ENCODE measurements at places on chromosomes 5 and 9.

DNA sequence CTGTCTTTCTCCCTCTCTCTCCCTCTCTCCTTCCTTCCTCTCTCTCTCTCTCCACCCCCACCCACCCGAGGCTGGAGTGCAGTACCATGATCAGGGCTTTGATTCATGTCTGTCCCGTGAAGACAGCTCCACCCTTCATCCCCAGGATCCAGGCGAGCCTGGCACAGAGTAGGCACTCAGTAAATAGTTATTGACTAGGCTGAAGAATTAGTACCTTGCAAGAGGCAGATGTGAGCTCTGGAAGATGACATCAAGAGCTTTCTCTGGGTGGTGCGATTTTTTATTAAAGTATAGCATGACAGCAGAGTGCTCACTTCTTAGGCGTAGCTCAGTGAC, 24.0 kb upstream of the WDR38 start:
- DNase-seq: no peak

DNA sequence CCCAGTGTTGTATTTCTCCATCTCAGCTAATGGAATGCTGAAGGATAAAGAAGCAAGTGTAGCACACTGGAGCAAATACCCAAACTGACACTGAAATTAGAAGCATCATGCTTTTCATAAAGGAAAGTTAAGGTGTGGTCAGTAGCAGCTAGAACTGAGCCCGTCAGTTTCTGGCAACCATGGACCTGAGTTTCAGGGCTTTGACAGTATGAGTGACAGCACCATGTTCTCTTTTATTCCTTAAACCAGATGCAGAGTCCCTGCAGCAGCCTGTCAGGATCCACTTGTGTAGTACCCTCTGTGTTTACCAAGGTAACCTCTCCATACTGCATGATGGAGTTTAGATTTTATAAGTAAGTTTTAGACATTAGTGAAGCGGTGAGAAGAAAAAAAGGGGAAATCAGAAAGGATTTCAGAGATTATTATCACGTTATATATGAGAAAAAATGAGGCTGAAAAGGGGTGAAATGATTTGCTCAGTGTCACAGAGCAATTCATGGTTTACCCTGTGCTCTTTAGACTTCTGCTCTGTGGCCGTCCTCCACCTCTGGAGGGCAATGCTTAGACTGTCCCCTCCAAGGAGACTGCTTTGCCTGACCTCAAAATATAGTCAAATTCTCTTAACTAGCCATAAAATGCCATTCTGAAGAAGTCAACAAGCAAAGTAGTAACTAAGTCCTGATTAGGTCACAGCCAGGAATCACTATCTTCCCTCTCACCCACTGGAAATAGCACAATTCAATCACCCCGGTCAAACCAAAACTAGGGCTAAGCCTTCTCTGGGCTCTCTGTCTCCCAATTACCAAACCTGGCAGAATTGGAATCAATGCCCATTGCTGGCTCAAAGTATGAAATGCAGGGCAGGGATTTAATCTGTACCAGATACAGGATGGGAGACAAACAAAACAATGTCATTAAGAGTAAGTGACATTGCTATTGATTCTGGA, 10.5 kb upstream of the MYOT start:
- DNase-seq: no peak

DNA sequence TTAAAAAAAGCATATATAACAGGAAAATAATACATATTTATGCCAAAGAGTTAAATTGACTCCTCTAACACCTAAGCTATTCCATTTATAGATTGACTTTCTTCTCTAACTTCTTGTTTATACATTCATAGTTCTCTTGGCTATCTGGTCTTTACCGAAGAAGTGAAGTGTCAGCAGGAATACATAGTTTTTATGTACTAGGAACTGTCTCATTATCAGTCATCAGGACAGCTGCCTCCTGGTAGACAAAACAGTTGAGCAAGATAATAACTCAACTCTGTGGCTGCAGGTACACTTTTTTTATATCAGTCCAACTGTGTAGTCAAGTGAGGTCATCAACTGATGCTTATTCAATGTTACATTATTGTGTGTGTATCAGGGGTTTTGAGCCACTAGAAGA, 1436.0 kb upstream of the NUDT12 start:
- no peak for DNase-seq

GRCh38 chr9:92627651-92628050, 42.3 kb downstream of the IPPK start:
- DNase-seq: no peak

- DNase-seq: no peak
Observed at GRCh38 chr5:171649075-171649401, 136.6 kb upstream of the SMIM23 start.

GRCh38 chr9:89010056-89010455, 18.8 kb downstream of the S1PR3 start:
- DNase-seq: no peak

DNA sequence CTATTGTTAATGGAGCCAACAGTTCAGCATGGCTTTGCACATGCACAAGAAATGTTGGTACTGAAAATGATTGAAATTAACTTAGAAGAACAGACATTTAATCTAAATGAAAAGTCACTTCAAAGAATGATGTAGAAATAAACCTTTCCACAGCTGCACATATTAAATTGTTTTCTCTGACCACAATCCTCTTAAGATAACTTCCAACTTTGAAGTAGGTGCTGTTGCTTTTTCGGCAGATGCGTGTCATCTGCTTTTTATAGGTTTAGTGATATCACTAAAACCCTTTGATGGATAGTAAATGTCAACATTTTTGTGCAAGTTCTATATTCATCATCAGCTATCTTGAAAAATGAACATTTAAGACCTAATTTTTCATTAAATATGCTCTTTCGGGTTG, 25.3 kb upstream of the SLC1A3 start:
- no peak for DNase-seq

DNA sequence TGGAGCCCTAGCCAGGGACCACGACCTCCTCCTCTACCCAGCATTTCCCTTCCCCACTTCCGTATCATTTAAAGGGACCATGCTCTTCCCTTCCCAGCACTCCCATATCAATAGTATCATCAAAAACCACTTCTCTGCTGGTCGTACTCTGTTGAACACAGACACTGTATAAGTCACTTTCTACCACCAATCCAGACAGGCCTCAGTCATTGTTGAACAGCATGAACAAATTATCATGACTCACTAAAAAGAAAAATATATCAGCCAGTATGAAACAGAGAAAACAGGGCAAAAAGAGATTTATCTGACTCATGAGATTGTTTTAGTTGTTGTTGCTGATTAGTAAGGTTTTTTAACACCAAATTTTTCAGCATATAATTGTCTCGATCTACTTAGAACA, 89.8 kb downstream of the CDKN2A start:
- no peak for DNase-seq

DNA sequence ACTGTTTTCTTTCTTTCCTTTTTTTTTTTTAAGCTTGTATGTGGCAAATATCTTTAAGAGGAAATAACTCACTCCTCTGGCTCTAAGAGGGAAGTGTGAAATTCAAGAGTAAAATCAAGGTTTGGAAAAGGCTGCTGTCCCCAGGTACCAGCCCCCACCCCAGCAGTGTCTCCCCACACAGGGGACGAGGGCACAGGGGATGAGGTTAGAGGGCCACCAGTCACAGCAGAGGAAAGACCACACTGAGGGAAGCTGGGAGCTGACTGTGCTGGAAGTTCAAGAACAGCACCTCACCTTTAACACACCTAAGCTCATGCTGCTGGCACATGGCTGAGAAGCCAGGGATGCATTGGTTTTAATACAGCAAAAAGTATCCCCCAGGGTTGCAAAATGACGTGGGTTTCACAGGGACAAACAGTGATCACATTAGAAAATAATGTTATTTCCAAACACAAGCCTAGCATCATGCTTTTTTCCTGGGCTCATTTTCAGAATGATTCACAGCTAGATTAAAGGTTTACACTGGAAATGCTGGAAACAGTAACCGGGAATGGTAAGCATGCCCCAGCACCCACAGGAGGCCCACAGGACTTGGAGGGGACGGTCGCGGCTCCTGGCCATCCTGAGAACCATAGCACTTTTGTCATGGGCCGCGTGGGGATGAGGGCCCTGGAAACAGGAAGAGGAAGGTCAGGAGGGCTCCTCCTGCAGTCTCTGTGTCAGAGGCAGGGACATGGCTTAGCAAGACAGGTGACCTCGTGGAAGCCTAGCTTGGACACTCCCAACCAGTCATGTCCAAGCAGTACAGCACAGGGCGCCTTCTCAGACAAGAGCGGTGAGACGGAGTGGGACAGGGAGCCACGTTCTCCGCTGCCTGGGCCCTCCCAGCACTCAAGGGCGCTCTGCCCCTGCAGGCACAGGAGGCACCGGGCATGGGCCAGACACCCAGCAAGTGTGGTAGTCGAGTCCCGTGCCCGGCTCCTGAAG, 6.9 kb downstream of the LPCAT1 start:
- no peak for DNase-seq

GRCh38 chr5:143055596-143056338, 285.6 kb downstream of the ARHGAP26 start:
- no peak for DNase-seq

DNA sequence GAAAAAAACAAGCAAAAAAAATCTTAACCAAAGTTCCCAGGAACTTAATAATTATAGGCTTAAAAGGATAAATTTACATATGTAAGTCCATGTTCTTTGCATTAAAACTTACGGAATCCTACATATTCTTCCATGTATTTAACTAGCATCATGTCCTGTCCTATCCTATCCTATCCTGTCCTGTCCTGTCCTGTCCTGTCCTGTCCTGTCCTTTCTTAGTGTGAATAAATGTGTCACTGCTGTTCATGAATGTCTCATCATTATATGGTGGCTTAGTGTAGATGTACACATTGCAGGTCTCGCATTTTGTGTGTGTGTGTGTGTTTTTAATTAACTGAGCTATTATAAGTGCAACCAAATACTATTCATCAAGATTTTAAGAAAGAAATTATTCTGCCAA, 90.0 kb downstream of the TMEM167A start:
- DNase-seq: no peak

GRCh38 chr5:307794-308579, 13.5 kb upstream of the AHRR start:
- DNase-seq: no peak

GRCh38 chr9:114791736-114792135, 14.1 kb downstream of the TNFSF15 start:
- DNase-seq: no peak

DNA sequence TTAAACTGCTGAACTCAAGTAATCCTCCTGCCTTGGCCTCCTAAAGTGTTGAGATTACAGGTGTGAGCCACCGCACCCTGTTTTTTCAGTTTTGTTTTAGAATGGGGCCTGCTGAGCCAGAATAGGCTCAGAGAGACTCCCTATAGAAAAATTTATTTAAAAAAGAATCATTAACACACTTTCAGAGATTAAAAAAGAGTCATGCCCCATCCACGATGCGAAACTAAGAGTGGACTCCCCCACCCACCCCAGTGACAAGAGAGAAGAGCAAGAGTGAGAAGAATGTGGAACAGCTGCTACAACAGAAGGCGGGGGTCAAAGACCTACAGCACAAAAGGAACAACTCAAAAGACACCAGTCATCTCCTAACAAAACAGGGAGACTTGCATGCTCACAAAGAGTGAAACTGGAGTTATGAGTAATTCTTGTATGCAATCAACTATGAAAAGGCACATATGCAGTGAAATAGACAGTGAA, 47.2 kb downstream of the GLDC start:
- DNase-seq: no peak

DNA sequence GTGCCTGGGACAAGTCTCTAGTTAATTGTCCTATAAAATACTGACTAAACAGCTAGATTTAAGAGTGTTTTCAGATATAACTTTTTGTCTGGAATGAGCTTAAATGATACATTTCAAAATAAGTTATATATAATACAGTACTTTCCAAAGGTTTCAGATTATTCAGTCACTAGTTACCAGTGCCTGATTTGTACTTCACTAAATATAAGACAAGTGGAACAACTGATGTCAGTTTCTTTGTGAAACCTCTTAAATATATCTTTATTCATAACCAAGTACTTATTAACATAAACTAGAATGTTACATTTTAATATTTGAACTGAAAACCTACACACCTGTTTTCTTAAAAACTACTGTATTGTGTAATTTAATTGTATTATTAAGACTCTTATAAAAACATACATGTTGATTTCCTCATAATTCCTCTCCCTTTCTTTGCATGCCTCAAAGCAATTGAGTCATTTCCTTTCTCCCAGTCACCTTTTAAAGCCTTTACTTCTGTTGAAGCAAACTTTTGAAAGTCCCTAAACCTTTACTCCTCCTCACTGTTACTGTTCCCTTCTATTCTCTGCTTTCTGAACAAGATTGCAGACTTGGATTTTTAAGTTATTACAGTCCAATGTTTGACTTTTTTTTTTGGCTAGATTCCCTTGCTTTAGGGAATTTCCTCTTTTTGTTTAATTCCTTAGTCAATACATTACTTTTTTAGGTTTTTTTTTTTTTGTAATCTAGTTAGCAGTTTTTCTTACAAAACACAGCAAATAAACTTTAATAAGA, 8.7 kb upstream of the SEMA6A start:
- DNase-seq: no peak

GRCh38 chr9:109852556-109852955, 72.6 kb downstream of the PALM2AKAP2 start:
- no peak for DNase-seq

DNA sequence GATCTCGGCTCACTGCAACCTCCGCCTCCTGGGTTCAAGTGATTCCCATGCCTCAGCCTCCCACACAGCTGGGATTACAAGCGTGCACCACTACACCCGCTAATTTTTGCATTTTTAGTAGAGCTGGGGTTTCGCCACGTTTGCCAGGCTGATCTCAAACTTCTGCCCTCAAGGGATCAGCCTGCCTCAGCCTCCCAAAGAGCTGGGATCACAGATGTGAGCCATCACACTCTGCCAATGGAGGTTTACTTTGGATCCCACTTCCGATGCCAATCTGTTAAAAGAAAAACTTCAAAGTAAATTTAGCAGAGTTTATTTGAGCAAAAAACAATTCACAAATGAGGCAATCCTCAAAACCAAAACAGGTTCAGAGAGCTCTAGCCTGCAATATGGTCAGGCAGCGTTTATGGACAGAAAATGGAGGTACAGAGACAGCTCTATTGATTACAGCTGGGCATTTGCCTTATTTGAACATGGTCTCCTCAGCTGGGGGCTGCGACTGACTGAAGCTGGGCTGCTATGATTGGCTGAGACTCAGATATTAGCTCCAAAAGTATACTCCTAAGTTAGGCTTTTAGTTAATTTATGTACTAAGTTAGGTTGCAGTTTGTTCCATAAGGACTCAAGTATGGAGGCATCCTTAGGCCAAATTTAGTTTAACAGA, 18.6 kb upstream of the UBTD2 start:
- no peak for DNase-seq

- DNase-seq: no peak
Observed at GRCh38 chr5:56160723-56161438, 72.2 kb downstream of the ANKRD55 start.

GRCh38 chr5:110262749-110263148, 463.7 kb downstream of the TMEM232 start:
- DNase-seq: no peak

- DNase-seq: no peak
Observed at GRCh38 chr5:88116396-88116795, 152.2 kb downstream of the TMEM161B start.
